NCI-H226 (cell line): ENCODE measurements at places on chromosomes 1 and 21.
A peak's percentile ranks its signal among the peaks of the same experiment; 100 is the strongest.

- no peak for DNase-seq
These were observed at the start of gene ANGPTL1 for GRCh38 chr1:178870944-178871343. Gene ANGPTL1, minus strand, starts transcription at chr1:178871077. Its CDS starts 5,301 bp downstream, at chr1:178865776.

- DNase-seq = no peak
These were observed 59.9 kb downstream of the UBE2U start for GRCh38 chr1:64263335-64263734.

- DNase-seq = peak; percentile 60
These were observed 35.9 kb upstream of the CTTNBP2NL start for GRCh38 chr1:112359961-112360767.

DNA sequence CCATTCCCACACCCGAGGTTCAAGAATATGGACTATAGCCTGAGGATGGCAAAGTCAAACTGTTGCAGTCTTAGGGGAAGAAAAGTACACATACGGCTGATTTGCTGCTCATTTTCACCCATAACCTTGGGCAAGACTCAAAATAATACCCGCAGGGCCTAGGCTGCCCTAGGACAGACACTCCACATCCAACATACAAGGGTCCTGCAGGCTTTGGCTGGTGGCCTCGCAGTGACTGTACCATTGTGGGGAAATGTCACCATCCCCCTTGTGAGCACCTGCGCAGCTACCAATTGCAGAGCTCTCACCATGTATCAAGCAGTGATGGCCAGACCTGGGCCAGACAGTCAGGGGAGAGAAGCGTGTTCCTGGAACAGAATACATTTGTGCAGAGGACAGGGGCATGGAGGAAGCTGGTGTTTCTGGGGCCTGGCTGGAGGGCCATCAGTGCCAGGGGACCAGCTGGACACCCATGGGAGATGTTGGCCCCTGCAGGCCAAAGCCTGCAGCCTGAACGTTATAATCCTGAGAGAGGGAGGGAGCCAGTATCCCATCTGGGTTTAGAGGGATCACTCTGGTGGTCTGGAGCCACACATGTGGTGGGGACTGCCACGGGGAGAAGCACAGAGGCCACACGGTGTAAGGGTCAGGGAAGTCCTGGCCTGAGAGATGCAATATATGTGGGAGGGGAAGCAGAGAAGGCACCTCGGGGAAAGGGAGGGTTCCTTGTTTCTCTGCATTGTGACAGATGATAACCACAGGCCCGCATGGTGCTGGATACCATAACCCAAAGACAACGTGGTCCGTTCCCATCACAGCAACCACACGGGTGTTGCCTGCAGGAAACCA is 101.2 kb downstream of the GLIS1 start:
- DNase-seq = no peak

DNA sequence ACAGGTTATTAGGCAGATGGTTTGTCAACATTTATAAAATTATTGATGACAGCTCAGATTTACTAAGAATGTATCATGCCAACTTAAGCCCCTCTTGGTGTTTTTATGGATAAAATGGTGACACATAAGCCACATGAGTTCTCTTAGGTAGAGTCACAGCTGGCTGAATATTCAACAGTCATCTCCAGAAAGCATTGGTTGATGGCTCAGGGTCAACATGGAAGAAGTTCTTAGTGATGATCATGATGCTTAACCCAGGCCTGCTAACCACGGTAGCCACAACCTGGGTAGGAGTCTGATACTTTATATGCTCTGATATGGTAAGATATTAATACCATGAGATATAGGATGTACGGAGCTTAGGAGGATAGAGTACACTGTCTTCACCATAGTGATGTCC is 46.4 kb upstream of the SIPA1L2 start:
- DNase-seq = no peak
